LHCN-M2 (cell line): ENCODE measurements at places on chromosomes 1 and 21. TPM values are rescaled to one million over a fixed set of nuclear protein-coding genes. Genes with fewer than 3 reads are reported as not detected.

SOAT1 gene
- total RNA-seq = 39.8 and 42.8 TPM in 2 replicates

RGS1 gene
- total RNA-seq = 0.11 and 0.19 TPM in 2 replicates

DNA sequence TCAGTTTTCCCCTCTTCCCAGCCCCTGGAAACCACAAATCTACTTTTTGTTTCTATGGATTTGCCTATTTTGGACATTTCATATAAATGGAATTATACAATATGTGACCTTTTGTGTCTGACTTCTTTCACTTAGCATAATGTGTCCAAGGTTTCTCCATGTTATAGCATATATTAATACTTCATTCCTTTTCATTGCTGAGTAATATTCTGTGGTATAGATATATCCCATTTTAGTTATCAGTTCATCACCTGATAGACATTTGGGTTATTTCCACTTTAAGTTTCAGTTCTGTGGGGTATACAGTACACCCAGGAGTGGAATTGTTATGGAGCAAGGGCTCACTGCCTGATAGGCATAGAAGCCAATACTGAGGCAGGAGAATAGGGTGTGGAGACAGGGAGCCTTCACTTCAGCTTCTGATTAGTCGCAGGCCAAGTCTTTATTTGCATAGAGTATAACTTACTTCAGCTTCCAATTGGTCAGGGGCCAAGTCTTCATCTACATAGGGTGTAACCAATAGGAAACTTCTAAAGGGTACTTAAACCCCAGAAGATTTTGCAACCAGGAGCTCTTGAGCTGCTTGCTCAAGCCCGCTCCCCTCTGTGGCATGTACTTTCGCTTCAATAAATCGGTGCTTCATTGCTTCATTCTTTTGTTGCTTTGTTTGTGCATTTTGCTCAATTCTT is 8.3 kb upstream of the NVL start:
- DNase-seq = no peak

- no peak for DNase-seq
These were observed 3.6 kb downstream of the ALG14 start for GRCh38 chr1:95068956-95069709.

DNA sequence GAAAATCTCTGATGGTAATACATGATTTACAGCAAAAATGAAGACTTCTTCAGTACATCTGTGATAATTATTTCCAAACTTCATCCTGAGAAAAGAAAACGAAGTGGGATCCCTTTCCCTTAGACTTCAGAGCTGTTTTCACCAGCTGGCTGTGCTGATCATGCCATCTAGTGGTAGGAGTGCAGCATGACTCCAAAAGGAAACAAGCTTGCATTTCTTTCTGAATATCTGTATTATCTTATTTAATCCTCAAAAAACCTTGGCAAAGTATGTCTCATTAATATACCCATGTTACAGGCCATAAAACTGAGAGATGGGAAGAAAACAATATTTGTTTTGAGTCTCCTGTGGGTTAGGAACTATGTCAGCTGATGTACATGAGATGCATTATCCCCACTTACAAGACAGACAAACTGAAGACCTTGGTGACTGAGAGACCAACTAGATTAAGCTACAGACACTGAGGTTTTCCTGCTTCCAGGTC is 9.8 kb upstream of the GJA8 start:
- DNase-seq = peak; percentile 46

DNA sequence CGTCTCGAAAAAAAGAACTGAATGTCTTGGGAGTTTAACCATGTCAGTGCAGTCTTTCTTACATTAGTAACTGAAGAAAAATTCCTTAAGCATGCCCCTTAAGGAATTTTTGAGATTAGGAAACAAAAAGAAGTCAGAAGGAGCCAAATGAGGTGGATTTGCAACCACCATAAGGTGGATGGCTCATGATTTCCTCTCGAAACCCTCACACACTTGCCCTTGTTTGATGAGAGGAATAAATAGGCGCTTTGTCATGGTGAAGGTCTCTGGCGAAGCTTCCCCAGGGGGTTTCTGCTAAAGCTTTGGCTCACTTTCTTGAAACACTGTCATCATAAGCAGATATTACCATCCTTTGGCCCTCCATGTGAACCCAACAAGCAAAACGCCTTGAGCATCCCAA is 68.2 kb downstream of the POFUT2 start:
- no peak for DNase-seq

GRCh38 chr1:206002871-206003801 is at the start of gene RAB7B:
RAB7B (minus strand) TSS chr1:206003395; CDS start chr1:205994135, 9,260 bp downstream.
- peak; percentile 66 for DNase-seq
